GM12878 (cell line): ENCODE measurements at places on chromosomes 6 and 20. TPM values are rescaled to one million over a fixed set of nuclear protein-coding genes. Genes with fewer than 3 reads are reported as not detected.

GPLD1 gene
- polyA plus RNA-seq: 0.04 and 0.30 TPM in 2 replicates

MDC1 gene
- polyA plus RNA-seq: 27.5 and 36.2 TPM in 2 replicates

FRK gene
- polyA plus RNA-seq: 0.63 and 0.70 TPM in 2 replicates

- no peak for DNase-seq
Observed at GRCh38 chr6:12103158-12103557, 91.0 kb downstream of the HIVEP1 start.
